Skeletal muscle cell (primary cell): ENCODE measurements at places on chromosomes 2 and 18.

- no peak for DNase-seq
Observed at GRCh38 chr2:32622570-32623310, 5.1 kb upstream of the TTC27 start.

- no peak for DNase-seq
Observed at GRCh38 chr2:128788636-128789220, 470.1 kb upstream of the HS6ST1 start.

GRCh38 chr2:58698620-58699019 lies 457.5 kb upstream of the FANCL start:
- no peak for DNase-seq

GRCh38 chr2:74751981-74752851 lies 81.7 kb upstream of the HK2 start:
- no peak for DNase-seq

- peak; percentile 34 for DNase-seq
Observed at GRCh38 chr18:64258111-64258650, 109.3 kb upstream of the LINC00305 start.

DNA sequence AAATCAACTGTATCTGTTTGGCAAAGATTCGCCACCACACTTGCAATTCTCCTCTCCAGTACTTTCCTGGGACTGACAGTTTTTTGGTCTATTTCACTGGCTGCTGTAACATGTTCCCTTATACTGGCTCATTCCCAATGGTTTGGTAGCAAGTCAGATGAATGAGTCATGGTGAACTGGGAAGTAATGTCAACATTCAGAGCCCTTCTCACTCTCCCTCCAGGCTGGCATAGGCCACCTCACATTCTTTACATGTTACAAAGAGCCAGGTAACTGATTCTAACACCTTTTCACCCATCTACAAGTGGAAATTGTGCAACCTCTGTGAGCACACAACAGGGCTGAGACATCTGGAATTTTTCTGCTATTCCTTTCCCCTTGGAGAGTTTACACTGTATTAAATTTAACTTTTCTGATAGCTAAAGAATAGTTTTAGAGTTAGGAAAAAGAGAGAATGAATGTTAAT lies 111.3 kb upstream of the TLK1 start:
- peak; percentile 78 for DNase-seq

- no peak for DNase-seq
Observed at GRCh38 chr18:79129120-79129519, 59.9 kb downstream of the ATP9B start.

- DNase-seq = no peak
Observed at GRCh38 chr18:3875376-3875775, 425.4 kb downstream of the TGIF1 start.

GRCh38 chr2:236505041-236505440 lies 64.6 kb upstream of the ACKR3 start:
- DNase-seq = no peak

DNA sequence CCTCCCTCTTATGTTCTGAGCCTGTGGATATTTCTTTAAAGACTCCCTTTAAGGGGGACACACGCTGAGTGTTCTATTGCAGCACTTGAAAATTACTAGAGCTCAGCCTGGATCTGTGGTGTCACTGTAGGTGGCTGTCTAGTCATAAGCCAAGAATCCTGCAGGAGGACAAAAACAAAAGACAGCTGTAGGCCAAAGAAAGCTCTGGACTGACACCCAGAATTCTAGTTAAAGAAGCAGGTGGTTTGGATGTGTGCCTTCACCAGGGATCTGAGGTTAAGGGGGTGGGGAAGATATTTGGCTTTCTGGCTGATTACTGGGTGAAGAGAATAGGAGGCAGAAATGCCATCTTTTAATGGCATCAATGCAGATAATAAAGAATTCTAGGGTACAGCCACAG lies 842.5 kb upstream of the NXPH2 start:
- no peak for DNase-seq

DNA sequence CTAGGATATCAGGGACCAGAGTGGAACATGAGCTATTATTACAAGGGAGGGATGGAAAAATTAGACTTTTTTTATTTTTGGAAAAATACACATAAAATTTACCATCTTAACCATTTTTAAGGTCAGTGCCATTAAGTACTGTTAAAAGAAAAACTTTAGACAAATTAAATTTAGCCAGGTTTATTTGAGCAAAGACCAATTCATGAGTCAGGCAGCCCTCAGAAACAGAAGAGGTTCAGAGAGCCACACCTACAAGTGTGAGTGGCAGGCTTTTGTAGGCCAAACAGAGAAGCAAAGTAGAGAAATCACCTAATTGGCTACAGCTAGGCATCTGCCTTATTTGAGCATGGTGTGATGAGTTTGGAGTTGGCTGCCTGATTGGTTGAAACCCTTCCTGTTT lies 301.3 kb upstream of the RAB12 start:
- no peak for DNase-seq

- peak; percentile 37 for DNase-seq
Observed at GRCh38 chr18:9101730-9102507, 580 bp upstream of the NDUFV2 start.

GRCh38 chr2:233919938-233920337 lies 2.8 kb downstream of the TRPM8 start:
- no peak for DNase-seq

DNA sequence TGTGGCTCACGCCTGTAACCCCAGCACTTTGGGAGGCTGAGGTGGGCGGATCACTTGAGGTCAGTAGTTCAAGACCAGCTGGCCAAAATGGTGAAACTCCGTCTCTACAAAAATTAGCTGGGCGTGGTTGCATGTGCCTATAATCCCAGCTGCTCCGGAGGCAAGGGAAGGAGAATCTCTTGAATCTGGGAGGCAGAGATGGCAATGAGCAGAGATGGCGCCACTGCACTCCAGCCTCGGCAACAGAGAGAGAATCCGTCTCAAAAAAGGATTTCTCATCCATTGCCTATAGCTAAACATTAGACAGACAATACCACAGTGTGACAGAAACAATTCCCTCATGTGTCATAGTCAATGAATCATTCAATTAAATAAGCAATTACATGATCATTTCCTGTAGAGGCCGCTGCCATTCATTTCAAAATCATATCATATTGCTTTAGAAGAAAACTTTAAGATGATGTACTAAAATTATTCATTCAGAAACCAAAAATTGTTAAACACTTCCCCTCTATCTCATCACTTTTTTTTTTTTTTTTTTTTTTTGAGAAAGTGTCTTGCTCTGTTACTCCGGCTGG lies 69.5 kb upstream of the TGIF1 start:
- no peak for DNase-seq

DNA sequence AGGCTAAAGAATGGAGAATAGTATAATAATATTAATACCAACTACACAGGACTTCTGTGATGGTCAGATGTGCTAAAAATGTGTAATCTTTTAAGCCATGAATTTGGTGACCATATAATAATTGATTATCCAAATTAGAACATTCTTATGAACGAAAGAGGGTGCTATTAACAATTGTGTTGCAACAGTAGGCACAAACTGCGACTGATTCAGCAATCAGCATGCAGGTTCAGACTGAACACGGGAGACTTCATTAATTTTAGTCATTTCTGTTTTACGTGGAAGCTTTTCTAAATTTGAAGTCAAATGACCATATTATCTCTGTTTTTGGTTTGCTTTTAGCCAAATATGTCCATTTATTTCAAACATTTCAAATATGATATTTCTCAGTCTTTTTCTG lies 54.6 kb upstream of the CHST9 start:
- no peak for DNase-seq

GRCh38 chr18:59266886-59267502 lies 6.3 kb downstream of the RAX start:
- DNase-seq = no peak
